Inflammatory macrophage treated with lipopolysaccharide for 1 hour (primary cell): ENCODE measurements at places on chromosomes 13 and 19.

- DNase-seq, result no peak
Observed at GRCh38 chr13:48818495-48819356, 157.0 kb upstream of the FNDC3A start.

DNA sequence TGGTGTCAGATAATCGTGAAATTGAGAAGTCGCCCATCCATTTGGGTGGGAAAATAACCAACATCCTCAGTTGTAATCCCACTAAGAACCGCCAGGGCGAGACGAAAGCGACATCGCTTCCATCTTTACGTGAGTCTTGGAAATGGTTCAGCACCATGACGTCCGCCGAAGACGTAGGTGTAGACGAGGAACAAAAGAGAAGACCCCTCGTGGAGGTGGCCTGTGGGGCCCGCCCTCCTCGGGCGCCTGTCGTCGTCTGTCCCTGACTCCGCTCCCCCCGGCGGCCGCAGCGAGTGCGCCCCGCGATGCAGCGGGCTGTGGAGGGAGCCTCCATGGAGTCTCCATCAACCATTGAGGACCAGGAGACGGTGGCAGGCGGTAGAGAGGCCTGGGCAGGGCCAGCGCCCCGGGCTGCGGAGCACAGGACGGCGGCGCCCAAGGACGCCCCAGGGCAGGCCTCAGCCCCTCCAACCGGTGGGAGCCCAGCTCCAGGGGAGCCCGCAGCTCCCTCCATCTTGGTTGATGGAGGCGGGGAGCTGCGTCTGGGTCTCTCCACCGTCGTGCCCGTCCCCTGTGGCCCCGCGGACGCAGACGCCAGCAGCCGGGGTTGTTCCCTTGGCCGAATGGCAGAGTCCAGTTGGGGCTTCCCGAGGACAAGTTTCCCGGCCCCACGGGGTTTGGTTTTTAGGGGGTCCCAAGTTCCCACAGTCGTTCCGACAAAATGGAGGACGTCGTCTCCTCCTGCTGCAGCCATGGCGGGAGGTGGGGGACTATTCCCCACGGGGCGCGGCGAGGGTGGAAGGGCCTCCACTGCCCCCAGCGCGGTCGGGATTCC lies 990 bp upstream of the ZMYM2 start:
- DNase-seq, result peak; percentile 93

DNA sequence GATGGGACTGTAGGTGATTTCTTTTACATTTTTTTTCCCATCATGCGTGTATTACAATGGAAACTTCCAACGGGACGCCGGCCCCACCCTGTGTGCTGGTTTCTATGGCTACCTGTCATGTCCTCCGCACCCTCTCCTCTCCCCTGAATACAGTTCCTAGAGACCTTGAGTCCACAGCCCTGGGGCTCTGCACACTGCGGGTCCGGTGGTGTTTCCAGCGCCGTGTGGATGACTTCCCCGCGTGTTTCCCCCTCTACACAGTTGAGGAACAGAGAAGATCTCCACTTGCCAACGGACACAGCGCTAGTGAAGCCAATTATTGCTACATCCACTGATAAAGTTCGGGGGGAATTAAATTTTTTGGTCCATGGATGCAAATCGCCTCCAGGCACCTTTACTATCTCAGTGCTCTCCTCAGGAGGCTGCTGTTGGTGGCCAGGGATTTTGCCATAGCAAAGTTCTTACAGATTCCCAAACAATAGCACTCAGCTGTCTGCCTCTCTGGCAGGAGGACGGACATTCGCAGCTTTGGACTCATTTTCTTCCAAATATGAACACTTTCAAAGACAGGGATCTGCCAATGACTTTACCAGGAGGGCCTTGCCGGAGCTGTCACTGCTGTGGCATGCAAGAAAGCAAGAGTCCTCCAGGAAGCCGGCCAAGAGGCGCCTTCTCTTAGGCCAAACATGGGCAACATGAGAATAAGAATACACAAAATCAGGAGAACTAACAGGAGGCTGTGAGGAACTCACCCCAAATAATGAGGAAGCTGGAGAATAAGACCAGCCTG lies 39.3 kb upstream of the GAS6 start:
- no peak for DNase-seq

DNA sequence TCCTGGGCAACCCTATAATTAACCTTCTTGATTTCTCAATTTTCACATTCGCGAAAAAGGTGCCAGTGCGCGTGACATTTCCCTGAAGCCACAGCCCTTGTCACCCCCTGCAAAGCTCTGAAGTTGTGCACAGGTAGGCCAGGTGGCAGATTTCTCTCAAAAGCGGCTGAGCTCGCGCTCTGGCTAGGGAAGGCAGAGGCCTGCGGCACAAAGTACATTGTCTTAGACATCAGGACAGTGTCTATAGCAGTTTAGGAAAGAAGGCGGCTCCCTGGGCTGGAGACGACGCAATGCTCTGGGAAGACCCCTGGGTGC lies 42.9 kb upstream of the ZNF14 start:
- no peak for DNase-seq

DNA sequence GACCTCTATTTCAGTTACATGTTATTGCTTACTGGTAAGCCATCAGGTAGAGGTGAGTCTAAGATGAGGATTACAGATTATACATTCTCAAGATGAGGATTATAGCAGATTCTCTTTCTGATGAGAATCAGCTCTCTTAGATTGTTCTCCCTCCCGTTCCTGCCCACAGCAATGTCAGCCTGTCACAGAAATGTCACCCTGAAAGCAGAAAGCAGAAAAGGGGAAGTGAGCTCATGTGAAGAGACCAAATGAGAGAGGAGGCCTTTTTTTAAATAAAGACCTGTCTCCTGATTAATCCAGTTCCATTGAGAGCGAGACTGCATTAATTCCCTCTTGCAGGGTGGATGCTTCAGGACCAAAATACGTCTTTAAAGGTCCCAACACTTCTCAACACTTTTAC lies 445.6 kb downstream of the KCTD12 start:
- DNase-seq, result peak; percentile 39

DNA sequence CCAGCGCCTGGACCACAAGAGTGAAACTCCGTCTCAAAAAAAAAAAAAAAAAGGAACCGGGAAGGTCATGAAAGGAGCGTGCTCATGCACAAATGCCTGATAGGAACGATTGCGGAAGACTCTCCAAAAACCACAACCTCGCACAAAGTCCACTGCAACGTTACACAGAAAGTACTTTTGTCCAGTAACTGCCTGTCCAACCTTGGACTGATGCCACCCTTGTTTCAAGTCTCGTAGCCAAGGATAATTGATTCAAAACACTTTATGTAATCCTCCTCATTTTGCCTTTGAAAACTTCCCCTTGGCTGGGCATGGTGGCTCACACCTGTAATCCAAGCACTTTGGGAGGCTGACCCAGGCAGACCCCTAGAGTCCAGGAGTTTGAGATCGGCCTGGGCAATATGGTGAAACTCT lies 13.7 kb downstream of the LGALS7 start:
- peak; percentile 25 for DNase-seq

DNA sequence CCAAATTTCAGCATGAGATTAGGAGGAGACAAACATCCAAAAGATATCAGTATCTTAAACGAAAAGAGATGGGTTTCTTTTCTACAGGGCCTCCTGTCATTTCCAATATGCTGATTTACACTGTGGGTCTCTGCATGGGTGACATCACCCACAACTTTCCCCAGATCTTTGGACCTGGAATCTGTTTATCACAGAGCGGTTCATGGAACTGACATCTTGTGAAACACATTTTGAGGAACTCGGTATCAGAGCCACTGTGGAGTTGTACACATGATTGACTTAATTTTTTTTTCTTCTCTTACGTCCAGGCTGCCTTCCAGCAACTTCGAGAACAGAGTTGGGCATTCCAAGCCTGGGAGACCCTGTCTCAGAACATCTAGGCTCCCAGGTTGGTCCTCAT lies 80.2 kb upstream of the SERP2 start:
- DNase-seq, result peak; percentile 77

DNA sequence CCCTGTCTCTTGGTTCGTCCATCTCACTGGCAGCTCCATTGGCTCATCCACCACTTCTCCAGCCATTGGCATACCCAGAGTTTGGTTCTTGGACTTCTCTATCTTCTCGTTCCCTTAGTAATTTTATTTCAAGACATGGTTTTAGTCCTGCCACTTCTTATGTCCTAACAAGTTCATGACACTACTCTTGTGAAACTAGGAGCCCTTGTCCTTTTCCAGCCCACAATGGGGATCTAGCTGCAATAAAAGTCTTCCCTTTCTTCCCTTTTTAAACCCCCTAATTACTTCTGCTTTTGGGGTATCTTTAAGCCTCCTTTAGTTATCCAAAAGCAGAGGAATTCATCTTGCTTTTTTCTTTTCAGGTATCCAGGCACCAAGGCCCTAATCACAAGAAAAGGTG lies 2.9 kb upstream of the RCBTB2 start:
- peak; percentile 90 for DNase-seq

DNA sequence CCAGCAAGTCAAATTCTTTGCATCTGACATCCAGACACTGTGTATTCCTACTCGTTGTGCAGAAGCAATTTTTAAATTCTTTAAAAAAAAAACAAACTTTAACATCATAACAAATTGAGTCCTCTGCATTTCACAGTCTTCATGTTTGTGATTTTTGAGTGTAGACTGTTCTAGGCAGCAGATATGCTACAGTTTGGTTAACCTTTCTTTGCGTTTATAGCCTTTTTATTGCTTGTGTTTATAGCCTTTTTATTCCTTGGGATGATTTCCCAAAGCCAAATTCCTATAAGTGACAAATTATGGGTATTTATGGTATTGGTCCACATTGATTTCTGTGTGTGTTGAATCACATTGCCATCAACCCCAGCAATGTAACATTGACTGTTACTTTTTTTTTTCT lies 14.9 kb upstream of the RNF113B start:
- no peak for DNase-seq

DNA sequence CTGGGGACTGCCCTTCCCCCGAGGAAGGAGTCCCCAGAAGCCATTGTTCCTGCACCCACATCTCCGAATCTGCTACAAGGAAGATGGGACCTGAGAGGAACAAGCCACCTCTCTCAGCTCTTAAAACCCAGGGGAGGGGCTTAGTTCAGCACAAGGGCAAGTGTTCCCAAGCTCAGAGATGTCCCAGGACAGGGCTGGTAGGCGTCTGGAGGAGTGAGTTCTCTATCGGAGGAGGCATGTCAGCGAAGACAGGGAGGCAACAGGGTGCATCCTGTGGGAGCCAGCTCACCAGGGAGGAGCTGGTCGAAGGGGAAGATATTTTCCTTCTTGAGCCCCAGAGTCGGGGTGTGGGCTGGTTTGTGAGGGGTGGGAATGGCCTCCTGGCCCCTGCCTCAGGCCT lies 54.8 kb downstream of the CELF5 start:
- DNase-seq, result no peak

- DNase-seq, result no peak
Observed at GRCh38 chr19:57338877-57339276, 12.2 kb upstream of the ZNF304 start.

GRCh38 chr13:105599477-105600037 lies 935.9 kb downstream of the EFNB2 start:
- no peak for DNase-seq

DNA sequence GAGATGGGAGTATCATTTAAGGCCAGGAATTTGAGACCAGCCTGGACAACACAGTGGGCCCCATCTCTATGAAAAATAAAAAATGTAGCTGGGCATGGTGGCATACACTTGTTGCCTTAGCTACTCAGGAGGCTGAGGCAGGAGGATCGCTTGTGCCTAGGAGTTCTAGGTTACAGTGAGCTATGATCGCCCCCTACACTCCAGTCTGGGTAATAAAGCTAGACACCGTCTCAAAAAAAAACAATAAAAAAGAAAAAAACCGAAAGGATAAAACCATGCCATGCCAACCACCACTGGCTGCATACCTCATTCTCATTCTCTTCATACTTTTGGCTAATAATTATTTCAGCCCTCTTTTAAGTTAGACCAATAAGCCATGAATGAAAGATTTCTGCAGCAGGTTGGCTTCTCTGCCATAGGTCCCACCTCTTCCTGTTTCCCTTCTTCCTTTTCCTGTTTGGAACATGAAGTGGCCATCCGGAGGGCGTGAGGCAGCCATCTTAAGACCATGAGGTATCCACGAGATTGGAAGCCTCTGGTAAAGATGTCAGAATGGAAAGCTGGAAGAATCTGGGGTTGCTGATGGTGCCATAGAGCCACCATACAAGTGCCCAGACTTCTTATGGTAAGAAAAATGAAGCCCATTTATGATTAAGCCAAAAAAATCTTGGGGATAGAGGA lies 171.3 kb downstream of the CACNA1A start:
- no peak for DNase-seq

DNA sequence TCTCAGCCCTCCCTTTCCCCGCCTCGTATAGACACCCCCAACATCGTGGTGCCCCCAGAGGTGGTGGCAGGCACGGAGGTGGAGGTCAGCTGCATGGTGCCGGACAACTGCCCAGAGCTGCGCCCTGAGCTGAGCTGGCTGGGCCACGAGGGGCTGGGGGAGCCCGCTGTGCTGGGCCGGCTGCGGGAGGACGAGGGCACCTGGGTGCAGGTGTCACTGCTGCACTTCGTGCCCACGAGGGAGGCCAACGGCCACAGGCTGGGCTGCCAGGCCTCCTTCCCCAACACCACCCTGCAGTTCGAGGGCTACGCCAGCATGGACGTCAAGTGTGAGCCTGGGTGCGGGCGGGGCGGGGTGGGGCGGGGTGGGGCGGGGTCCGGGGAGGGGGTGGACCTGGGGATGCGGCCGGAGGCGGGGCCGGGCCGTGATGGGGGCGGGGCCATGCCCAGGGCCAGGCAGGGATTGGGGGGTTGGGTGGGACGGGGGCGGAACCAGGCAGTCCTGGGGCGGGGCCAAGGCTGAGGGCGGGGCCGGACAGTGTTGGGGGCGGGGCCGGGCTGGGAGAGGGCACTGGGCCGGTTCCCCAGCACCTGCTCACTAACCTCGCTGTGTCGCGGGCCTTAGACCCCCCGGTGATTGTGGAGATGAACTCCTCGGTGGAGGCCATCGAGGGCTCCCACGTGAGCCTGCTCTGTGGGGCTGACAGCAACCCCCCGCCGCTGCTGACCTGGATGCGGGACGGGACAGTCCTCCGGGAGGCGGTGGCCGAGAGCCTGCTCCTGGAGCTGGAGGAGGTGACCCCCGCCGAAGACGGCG lies 7.8 kb downstream of the MAG start:
- DNase-seq, result no peak

- DNase-seq, result no peak
Observed at GRCh38 chr13:67932991-67933390, 702.9 kb upstream of the PCDH9 start.

DNA sequence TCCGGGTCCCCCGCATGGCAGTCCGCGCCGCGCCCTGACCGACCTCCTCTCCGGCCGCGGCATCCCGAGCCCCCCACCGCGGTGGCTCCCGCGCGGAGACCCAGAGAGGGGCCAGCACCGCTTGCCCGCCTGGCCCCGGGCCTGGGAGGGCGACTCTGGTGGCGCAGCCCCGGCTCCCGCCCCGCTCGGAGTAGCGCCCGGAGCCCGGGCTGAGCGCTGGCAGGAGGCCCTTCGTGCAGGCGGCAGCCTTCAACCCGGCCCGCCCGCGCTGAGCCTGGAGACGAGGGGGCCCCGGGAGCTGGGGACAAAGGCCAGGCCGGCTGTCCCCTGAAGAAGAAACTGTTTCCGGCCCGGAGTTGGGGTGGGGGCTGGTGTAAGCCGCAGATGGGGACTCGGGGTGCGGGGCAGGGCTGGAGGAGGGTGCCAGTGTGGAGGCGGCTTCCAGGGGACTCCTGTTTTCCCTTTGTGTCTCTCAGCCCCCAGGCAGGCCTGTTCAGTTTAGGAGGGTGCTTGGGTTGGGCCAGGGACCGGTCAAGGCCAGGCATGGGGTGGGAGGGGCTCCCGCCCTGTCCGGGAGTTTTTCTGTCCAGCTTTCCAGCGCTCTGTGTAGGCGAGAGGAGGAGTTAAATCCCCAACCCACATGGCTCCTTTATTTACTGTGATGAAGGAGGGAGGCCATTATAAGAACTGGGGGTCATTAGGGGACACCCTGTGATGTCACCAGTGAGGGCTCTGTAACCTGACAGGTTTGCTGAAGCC lies 935 bp downstream of the LRP3 start:
- peak; percentile 48 for DNase-seq

GRCh38 chr19:49150106-49150943 lies 4.9 kb downstream of the HRC start:
- peak; percentile 58 for DNase-seq
